Central memory CD8-positive, alpha-beta T cell (primary cell): ENCODE measurements at places on chromosomes 4 and X.

DNA sequence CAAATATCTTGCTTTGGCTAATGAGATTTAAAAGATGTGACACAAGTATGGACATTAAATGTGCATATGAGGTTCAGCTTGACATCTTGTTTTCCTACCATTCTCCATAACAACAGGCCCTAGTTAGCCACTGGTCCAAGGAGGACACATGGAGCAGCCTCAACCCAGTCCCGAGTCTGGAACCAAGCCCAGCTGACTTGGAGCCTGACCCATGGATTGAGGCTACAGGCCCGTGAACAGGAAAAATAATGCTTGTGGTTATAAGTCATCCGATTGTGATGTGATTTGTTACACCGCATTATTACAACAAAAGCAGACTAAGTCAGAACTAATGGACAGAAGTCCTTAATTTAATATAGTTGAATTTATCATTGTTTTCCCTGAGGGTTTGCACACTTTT is 123.2 kb upstream of the BANK1 start:
- no peak overlapping the region for H3K27ac ChIP-seq
- peaks cover 12% of the 10 kb centered on the region for H3K27me3 ChIP-seq
- no peak for DNase-seq
- no peaks in the 10 kb centered on the region for H3K4me1 ChIP-seq
- H3K4me3 ChIP-seq: no peak overlapping the region
- no peaks in the 10 kb centered on the region for H3K36me3 ChIP-seq

GRCh38 chr4:8218371-8219031 is 19.4 kb downstream of the SH3TC1 start:
- H3K4me1 ChIP-seq: peaks cover 38% of the 10 kb centered on the region
- peaks cover 35% of the 10 kb centered on the region for H3K36me3 ChIP-seq
- H3K27me3 ChIP-seq: no peaks in the 10 kb centered on the region
- no peak for DNase-seq
- no peak overlapping the region for H3K27ac ChIP-seq
- H3K4me3 ChIP-seq: no peak overlapping the region

DNA sequence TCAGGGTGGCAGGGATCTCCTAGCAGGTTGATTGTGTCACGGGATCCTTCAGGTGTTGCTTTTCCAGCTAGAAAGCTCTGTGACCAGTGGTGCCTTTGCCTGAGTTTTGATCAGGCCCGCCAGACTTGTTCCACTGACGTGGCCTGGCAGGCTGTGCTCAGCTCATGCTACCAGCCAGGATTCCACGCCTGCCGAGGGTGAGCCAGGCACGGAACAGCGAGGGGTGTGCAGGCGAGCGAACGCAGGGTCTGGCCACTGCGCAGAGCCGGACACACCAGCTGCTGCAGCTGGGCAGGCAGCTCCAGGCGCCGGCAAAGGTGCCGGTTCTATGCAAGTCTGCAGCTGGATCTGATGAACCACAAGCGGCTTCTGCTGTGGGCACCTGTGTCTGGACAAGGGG is 17.1 kb upstream of the SAT1 start:
- H3K27me3 ChIP-seq: no peaks in the 10 kb centered on the region
- H3K27ac ChIP-seq: no peak overlapping the region

DNA sequence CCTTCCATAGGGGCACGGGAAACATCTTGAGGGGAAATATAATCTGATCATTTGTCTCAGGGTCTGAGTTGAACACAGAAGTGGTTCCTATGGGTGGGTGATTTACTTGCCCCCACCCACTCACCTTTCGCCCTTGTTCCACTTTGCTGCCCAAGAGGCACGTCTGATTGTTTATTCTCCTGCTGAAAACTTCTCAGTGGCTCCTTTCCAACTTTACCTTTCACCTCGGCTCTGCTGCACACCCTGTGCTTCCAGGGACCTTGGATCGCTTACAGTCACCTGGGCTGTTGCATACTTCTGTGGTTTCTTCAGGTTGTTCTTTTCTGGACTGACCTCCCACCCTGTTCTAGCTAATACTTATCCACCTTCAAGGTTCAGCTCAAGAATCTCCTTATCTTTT is 213.4 kb upstream of the JADE1 start:
- DNase-seq: no peak
- H3K27ac ChIP-seq: no peak overlapping the region
- no peak overlapping the region for H3K4me3 ChIP-seq
